Activated CD4-positive, alpha-beta T cell treated with anti-CD3 and anti-CD28 coated beads, Interleukin-2, amount 50 U/mL, for 48 hours (primary cell): ENCODE measurements at places on chromosomes 5 and 9.

DNA sequence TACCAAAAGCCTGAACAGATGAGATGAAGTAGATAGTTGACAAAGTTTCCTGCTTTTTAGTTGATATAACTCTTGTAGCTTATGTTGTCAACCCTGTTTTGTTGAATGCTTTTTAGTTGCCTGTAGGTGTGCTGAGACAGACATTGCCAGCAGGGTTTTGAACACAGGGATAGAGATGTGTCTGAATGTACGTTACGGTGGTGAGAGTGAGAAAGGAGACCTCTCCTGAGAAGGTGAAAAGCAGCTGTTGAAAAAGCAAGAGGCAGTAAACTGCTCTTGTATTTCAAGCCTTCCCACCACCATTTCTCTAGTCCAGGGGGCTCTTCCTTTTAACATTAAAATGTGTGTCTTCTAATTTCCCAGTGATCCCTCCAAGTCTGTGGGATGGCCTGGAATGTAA lies 14.7 kb downstream of the DNAJC21 start:
- DNase-seq: no peak

DNA sequence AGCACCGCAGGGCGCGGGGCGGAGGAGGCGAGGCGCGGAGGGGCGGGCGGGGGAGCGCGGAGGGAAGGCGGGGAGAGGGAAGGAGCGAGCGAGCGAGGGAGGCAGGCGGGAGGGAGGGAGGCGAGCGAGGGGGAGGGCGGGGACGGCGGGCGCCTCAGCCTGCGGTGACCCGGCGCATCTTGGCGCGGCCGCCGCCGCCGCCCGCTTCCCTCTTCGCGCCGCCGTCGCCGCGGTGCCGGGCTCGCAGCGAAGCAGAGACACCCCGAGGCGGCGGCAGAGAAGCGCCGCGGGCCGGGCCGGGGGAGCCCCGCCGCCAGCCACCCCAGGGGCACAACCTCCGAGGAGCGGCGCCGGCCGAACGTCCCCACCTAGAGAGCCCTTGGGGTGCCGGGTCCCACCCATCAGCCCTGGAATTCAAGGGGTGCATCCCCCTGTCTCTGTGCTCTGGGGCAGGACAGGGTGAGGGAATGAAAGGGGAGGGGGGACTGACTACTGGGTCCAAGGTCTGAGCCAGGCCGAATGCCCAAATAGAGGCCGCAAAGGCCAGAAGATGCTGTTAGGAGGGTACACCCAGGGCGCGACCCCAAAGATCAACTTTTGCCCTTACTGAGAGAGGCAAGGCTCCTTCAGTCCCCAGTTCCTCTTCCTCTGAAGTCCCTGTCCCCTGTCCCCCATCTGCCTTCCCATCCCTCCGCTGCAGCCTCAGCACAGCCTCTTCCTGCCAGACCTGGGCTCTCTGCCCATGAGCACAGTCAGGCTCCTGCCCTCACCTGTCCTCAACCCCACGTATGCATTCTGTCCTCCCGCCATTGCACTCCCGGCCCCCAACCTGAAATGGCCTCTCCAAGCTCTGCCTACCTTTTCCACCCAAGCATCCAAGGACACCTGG lies at the start of gene ADAMTS2:
TSS of gene ADAMTS2 (minus strand) at position 29 of the 889 bp plus-strand sequence. CDS start 133 bp downstream, outside the sequence.
- no peak for DNase-seq

DNA sequence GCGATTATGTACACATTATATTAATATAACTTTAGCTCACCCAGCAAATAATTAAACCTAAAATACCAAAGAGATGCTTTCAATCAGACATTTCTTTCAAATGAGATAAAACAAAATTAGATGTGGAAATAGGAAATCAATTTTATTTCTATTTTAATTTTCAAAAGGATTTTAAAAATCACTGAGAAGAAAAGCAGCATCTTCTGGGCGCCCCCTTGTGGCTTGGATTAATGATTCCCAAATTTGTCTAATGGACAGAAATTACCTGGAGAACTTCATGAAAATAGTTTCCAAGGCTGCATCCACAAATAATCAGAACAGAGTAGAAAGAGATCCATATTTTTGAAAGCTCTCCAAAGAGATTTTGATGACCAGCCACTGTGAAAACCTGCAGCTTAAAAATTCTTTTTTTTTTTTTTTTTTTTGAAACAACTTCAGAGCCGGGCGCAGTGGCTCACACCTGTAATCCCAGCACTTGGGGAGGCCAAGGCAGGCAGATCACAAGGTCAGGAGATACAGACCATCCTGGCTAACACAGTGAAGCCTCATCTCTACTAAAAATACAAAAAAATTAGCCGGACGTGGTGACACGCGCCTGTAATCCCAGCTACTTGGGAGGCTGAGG lies 50.9 kb upstream of the CEMIP2 start:
- DNase-seq: peak; percentile 36

GRCh38 chr9:137465720-137466388 lies 6.7 kb upstream of the NSMF start:
- no peak for DNase-seq

- peak; percentile 8 for DNase-seq
Observed at GRCh38 chr9:120579139-120580050, 572 bp downstream of the CDK5RAP2 start.

DNA sequence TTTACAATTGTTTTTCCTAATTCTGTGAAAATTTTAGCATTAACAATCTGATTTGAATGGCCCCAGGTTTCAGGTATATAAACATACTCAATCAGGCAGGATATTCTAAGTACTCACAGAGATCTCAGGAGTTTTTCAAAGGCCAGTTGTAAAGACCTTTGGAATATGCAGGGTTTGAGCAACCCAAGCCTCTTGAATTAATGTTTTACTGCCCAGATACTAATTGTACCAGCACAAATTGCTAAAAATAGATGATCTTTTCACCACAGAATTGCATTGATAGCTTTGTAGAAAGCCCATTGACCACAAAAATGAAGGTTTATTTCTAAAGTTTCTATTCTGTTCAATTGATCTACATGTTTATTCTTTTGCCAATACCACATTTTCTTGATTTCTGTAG lies 186.5 kb downstream of the OSTF1 start:
- no peak for DNase-seq

GRCh38 chr5:151751091-151751490 lies 7.3 kb downstream of the ATOX1 start:
- DNase-seq: no peak

DNA sequence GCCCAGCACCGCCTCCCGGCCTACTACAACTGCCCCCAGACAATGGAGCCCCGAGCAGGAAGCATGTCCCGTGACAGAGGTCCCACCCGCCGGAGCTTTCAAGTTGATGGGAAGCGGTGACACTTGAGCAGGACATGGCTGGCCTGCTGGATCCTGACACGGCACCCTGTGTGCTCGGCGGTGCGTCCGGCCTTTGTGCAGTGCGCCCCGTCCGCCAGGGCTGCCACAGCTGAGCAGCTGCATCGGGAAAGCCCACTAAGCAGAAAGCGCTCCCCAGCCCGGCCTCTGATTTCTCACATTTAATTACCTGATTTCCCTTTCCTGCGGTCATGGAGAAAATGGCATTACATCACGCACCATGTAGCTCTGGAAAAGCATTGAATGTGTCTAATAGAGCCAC lies 611.9 kb downstream of the IRX1 start:
- no peak for DNase-seq

DNA sequence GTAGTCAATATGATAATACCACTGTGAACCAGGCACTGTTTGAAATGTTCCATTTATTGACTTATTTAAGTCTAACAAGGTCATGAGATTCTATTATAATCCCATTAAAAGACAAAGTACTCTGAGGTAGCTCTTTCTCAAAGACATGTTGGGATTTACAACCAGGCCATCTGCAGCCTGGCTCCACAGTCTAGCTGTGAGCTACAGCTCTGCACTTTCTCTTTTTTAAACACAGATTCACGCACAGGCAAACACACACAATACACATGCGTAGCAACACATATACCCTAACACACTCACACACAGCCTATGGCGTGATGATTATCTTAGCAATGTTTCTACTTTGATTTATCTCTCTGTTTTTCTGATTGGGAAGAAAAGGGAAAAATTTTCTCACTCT lies 174.3 kb downstream of the PRR16 start:
- DNase-seq: no peak

DNA sequence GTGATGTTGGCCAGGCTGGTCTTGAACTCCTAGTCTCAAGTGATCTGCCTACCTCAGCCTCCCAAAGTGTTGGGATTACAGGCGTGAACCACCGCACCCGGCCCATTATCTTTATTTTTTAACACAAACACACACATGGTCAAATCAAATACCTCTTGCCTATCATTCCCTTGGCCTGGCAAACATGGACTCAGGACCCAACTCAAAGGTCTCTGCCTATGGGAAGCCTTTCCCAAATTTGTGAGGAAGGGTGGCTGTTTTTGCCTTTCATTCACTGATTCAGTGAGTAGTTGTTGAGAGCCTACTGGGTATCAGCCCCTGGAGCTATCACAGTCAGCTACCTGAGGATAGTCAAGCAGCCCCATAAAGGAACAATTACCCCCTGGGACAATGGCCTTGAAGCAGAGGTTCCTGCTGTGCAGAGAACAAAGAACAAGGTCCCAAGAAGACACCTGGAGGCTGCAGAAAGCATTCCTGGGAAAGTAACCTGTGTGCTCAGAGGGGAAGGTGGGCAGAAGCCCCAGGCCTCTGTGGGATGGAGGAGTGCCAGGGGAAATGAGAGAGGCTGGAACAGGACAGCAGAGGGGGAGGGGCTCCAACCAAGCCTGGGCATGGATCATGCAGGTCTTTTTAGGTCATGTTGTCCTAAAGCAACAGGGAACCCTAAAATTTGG lies 126.4 kb downstream of the CRB2 start:
- no peak for DNase-seq

GRCh38 chr9:19230355-19231125 lies at the start of gene DENND4C:
Gene DENND4C, plus strand, starts transcription at chr9:19230693. Its CDS starts 45,482 bp downstream, at chr9:19276175.
- peak; percentile 69 for DNase-seq

DNA sequence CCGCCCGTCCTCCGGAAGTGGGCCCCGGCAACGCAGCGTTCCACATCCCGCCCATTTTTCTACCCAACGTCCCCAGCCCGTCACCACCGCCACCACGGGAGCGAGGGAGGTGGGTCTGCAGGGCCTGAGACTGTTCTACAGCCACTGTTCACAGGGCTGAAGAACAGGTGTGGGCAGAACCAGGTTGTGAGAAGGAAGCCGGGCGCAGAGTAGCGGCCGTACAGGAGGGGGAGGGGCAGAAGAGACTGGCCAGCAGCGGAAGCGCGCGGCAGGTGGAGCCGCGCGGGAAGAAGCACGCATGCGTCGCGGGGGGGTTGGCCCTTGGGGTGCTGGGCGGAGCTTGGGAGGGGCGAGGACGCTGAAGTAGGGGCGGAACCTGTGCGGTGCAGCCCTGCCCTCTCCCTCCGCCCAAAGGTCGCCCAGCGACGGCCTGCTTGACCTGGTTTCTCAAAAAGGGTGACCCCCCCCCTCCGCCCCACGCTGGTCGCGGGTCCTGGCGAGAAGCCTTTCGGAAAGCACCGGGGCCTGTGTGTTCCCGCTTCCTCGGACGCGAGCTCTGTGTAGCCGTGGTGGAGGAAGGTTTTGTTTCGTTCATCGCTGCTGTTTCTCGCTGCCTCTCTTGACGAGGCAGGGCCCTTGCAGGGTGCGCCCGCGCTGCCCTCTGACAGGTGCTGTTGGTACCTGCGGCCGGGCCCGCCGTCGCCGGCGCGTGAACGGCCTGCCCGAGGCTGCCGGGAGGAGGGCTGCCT lies 7.8 kb upstream of the MGAT1 start:
- DNase-seq: peak; percentile 96

DNA sequence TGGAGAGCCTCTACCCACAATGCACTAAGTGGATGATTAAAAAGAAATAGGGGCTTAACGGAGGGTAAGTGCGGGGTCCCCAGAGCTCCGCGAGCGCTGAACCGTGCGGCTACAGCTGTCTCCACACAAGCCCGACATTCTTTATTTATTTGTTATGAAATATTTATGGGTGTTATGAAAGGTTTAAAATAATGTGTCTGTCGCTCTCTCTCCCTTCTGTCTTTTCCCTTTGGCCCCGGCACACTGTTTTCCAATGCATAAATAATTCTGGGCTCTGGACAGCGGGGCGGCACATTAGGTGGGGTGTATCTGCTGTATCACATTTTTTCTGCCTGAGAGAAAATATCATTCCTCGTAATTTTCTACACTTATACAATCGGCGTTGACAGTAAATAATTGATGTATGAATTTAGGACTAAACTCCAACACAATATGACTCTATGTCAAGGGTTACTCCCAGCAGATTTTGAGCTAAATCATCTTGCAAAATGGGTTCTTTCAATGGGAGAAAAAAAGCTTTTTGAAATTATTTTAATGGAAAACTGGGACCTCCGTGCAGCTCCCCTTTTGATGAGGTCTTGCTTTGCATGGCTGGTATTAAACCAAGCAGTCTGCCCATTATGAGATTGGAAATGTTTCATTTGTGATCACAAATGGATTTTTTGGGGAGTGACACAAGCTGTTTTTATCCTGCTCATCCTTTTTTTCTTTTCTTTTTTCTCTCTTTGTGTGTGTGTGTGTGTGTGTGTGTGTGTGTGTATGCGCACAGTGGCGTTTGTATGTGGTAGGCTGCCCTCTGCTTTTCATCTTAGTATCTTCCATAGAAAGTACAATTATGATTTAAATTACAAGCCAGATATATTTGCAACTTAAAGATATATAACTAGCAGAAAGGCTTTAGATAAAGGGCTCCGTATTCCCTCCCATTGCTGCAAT lies 370.6 kb upstream of the IRX4 start:
- no peak for DNase-seq

GRCh38 chr5:181040631-181040945 lies 522 bp downstream of the BTNL9 start:
- no peak for DNase-seq
